ENCODE measurements at places on chromosomes 3 and 15.

DNA sequence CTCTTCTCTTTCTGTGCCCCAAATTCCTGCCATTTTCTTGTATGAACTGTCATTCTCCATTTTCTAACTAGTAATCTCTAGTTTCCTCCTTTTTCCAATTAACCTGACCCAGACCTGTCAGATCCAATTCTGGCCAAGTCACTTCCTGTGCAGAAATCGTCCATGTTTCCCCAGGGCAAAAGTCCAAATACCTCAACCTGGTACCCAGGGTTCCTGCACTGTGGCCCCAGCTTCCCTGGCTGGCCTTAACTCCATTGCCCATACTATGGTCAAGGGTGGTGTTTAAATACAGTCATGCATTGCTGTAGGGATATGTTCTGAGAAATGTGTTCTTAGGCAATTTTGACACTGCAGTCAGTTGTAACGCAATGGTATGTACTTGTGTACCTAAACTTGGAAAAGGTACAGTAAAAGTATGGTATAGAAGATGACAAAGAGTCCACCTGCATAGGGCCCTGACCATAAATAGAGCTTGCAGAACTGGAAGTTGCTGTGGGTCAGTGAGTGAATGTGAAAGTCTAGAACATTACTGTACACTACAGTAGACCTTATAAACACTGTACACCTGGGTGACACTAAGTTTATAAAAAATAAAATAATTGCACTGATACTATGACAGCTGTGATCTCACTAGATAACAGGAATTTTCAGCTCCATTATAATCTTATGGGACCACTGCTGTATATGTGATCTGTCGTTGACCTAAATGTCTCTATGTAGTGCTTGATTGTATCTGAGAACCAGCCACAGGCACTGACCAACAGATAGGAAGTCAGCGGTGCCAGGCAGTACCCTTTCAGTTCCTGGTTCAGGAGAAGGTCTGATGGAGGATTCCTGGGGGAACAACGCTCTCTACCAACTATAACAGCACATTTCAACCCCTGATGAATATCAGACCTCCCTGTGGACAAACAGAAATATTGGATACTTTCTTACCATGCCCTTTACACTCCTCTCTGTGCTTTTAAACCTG lies 336.1 kb upstream of the PROK2 start:
- DNase-seq: no peak

DNA sequence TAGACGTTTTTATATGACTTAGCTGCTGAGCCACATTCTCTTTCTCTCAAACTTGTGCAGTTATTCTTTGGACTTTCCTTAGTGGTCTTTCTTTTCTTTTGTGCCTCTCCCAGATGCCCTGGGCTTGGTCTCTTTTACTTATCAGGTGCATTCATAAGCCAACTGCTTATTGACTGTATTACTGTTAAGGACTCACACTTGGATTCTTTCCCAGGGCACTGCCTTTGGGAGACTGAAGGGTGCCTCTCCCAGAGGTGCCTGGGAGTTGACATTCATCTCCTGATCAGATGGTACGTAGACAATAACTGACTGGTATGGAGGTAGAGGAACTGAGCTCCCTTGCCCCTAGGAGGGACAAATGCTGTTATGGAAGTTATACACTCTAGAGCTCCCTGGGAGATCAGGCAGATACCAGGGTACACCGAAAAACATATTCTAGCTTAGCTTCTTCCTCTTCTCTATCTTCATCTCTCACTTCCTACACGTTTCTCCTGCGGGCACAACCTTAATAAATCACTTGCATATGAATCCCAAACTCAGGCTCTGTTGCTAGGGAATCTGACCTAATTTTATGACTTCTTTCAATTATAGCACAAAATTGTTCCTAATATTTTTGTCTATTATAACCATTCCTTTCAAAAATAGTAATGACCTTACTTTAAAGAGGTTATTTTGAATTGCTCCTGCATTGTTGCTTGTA lies 24.7 kb downstream of the PARP15 start:
- DNase-seq: no peak

DNA sequence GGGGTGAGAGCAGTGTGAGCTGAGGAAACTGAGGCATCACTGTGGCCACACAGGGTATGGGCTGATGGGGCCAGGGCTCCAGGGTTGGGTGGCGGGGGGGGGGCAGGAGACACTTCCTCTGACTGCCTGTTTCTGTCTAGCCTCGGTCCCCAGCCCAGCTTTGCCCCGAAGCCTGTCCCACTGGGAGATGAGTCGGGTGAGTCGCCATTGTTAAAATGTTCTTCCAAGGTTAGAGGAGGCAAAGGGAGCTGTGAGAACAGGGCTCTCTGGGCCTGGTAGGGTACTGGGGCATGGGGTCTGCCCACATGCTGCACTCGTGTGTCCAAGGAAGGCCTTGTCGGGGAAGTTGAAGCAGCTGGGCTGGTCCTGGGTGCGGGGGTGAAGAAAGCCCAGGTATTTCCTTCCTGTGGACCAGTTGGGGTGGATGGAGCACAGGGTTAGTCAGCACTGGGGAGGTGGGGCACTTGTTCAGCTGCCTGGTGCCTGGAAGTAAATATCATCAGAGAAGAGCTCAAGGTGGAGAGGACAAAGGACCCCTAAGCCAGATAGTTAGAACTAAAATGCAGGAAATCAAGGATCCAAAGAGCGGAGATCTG lies 8.3 kb upstream of the JMJD7 start:
- DNase-seq: no peak

GRCh38 chr3:101571028-101571895 lies 2.7 kb upstream of the PCNP start:
- DNase-seq: no peak

DNA sequence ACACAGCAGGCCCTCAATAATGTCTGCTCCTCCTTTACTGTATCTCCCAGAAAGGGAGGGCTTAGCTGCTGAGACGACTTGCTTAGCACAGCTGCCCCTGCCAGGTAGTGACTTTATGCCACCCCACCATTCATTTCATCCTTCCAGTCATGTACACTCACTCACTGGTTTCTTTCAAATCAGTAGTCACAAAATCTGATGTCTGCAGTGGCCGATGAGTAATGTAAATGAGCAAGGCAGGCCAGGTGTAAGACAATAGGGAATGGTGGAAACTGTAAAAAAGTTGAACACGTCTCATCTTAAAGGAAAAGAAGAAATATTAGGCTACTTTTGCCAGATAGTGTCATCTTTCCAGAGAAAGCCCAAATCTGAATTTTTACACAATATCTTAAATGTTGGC lies 207.6 kb upstream of the PRICKLE2 start:
- no peak for DNase-seq

DNA sequence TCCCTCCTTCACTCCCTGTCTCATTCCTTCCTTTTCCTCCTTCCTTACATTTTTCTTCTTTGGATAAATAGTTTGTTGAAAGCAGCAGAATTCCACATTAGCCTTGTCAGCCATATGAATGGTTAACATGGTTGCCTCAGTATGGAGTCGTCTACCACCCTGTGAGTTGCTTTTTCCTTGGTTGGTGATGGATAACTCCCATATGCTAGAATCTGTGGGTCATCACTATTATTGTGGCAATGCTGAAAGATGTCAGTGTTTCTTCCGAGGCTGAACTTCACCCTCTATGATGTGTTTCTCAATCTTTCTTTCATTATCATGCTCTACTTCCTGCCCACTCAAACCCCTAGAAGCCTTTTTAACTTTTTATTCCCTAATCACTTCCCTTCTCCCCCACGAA lies 481.8 kb upstream of the KCNMB2 start:
- no peak for DNase-seq

DNA sequence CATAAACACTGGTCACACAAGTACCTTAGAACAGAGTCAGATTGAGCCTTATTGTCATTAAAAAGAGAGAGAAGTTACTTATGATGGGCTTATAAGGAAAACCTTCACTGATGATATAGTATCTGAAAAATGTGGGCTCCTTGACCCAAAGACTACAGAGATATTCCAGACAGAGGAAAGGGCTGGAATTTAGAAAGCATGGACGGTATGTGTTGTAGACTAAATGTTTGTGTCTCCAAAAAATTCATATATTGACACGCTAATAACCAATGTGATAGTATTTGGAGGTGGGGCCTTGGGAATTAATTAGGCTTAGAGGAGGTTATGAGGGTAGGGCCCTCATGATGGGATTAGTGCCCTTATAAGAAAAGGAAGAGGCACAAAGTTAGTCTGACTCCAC lies 61.0 kb upstream of the DAZL start:
- DNase-seq: no peak

DNA sequence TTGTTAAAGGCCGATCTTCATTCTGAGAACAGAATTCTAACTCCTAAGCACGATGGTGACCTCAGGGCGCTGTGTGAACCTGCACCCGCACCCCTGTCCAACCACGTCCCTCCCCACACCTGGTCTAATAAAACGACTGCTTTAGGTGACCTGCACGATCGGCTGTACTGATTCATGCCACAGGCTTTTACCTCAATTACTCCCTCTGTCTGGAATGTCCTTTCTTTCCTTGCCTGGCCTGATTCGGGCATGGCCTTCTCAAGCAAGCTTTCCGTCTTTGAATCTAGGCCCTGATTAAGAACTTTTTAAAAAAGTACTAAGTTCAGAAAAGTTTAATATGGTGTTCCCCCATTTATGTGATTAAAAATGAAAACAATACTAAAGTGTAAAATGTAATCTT lies 842 bp upstream of the U2SURP start:
- no peak for DNase-seq

- DNase-seq: peak; percentile 30
Measured at GRCh38 chr3:33417066-33417673, 23.0 kb downstream of the UBP1 start.

GRCh38 chr3:59408047-59408624 lies 358.3 kb upstream of the CFAP20DC start:
- no peak for DNase-seq

GRCh38 chr3:147616998-147617619 lies 207.9 kb downstream of the ZIC1 start:
- no peak for DNase-seq

GRCh38 chr15:79816571-79816970 lies 80.2 kb downstream of the MTHFS start:
- DNase-seq: no peak

- no peak for DNase-seq
Measured at GRCh38 chr3:88235102-88235501, 85.3 kb downstream of the C3orf38 start.

GRCh38 chr3:11436775-11437174 lies 164.6 kb downstream of the ATG7 start:
- no peak for DNase-seq

- no peak for DNase-seq
Measured at GRCh38 chr3:10389995-10390394, 69.1 kb upstream of the SEC13 start.

DNA sequence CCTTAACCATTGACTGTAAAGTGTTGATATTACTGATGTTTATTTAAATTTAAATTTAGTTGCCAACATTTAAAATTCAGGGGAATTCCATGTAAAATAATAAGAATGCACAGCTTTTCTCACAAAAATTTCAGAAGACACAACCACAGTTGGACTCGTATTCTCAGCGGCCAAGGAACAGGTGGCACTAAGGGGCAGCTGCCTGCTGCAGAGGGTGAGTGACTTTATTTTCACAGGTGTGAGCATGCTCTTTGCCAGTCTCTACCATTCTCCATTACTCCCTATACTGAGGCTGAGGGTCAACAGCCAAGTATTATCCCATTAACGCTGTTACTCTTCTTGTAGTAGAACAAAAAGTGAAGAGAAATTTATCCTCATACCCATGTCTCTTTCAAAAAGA lies 92.1 kb upstream of the GADL1 start:
- no peak for DNase-seq

DNA sequence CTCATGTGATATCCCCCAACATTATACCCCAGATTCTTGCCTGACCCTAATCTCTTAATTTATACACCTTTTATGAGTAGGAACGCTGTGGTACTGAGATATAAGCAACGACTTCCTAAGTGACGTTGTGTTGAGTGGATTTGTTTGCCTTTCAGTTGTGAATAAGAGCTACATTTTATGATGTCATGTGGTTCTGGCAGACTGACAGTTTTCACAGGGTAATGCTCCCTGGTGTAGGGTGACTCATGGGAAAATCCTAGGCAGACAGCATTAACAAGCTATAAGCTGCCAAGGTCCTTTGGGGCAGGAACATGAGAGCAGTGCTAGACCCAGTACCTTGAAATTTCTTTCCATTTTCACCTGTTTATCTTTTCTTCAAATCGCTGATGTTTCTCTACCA lies 11.2 kb downstream of the C3orf52 start:
- DNase-seq: peak; percentile 35

- DNase-seq: no peak
Measured at GRCh38 chr15:29403772-29404171, 134.2 kb upstream of the NSMCE3 start.

DNA sequence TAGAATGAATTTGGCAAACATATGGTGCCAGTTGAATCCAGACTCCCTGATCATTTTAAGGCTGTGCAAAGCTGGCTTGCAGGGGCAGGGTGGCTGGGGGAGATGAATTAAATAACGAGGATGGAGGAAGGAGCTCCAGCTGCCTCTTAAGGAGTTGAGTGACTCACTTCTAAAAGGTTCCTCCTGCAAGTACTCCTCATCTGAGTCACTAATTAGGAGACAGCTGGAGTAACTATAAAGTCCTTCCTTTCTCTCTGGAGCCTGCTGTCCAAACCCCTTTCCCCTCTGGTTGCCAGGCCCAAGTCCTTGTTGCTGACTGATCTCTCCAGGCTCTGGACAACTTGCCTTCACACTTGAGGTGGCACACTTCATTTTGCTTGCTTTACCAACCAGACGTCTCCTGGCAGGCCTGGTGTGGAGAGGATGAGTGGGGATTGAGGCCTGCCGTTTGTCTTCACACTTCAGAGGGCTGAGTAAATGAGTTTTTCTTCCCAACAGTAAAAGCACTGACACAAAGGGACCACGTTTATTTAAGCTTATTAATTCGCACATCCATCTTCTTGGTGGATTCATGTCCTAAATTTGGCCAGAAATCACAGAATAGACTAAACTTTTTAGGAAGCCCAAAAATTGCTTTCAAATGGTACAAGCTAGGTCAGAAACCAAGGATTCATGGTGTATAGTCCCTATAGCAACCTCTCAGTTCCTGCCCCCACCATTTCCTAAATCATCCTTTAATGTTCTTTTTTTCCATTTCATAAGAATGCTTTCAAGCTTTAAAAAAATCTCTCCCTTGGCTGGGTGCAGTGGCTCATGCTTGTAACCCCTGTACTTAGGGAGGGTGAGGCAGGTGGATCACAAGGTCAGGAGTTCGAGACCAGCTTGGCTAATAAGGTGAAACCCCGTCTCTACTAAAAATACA lies 90.5 kb upstream of the MYRIP start:
- no peak for DNase-seq

DNA sequence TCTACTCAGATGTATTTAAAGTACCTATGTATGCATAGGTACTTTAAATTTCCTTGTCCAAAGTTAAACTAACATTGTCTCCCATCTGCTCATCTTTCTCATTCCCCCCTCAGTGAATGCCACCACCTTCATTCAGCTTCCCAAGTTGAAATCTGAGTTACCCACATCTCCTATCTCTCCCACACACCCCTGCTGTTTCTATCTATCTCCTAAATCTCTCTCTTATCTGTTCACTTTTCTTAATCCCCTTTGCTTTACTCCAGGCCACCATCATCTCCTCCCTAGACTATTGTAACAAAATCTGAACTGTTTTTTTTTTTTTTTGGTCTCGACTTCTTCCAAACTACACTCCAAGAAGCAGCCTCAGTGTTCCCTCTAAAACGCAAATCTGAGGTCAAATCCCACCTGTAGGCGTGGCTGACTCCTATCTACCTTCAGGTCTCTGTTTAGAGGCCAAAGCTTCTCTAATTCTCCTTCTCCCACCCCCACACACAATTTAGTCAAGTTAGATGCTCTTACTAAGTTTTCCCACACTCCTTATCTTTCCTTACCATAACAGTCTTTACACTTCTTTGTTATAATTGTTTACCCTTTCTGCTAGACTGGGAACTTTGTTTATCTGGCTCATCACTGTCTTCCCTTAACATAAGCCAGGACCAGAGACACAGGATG lies 3.5 kb upstream of the NEO1 start:
- no peak for DNase-seq

GRCh38 chr3:170563712-170564423 lies 22.0 kb downstream of the SLC7A14 start:
- peak; percentile 29 for DNase-seq
